ENCODE measurements at places on chromosomes 7 and 10. TPM values are rescaled to one million over a fixed set of nuclear protein-coding genes. Genes with fewer than 3 reads are reported as not detected.
A peak's percentile ranks its signal among the peaks of the same experiment; 100 is the strongest.

DNA sequence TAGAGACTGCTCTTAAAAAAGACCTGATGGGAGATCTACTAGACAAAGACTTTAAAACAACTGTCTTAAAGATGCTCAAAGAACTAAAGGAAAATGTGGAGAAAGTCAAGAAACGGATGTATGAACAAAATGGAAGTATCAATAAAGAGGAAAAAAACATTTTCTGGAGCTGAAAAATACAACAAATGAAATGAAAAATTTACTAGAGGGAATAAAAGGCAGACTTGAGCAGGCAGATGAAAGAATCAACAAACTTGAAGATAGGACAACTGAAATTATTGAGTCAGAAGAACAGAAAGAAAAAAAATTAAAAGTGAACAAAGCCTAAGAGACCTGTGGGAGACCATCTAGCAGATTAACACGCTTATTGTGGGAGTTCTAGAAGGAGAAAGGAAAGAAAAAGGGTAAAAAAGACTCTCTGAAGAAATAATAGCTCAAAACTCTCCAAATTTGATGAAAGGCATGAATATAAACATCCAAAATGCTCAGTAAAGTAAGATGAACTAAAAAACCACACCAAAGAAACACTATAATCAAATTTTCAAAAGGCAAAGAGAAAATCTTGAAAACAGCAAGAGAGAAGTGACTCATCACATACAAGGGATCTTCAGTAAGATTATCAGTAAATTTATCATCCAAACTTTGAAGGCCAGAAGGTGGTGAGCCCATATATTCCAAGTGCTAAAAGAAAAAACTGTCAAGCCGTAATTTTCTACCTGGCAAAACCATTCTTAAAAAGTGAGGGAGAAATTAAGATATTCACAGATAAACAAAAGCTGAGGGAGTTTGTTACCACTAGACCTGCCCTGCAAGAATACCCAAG lies 83.2 kb downstream of the SCRN1 start:
- no peaks in the 10 kb centered on the region for H3K27me3 ChIP-seq
- no peak for DNase-seq
- no peaks in the 10 kb centered on the region for H3K4me1 ChIP-seq
- H3K36me3 ChIP-seq = no peaks in the 10 kb centered on the region

GRCh38 chr10:68560943-68561864 lies 1.1 kb downstream of the TET1 start:
- peaks cover 4% of the 10 kb centered on the region for H3K27me3 ChIP-seq
- DNase-seq = peak; percentile 8
- H3K4me3 ChIP-seq = peak overlapping the region; percentile 33
- peaks cover 2% of the 10 kb centered on the region for H3K36me3 ChIP-seq
- H3K27ac ChIP-seq = no peak overlapping the region
- peaks cover 14% of the 10 kb centered on the region for H3K4me1 ChIP-seq

DNA sequence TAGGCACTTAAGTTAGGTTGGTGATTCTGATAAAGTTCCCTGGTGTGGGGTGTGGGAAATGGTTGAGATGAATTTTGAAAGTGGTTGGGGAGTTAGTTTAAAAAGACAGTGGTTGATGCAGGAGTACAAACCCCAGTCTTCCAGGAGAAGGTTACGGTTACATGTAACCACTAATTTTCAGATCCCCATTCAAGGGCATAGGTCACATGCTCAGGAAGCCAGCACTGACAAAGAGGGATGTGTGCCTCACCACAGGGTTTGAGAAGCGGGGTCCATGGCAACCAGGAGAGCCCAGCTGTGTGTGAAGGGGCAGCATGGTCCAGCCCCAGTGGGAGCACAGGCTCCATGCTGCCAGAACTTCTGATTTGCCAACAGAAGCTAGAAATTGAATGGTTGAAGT lies 144.2 kb downstream of the MDFIC start:
- no peaks in the 10 kb centered on the region for H3K4me1 ChIP-seq
- no peak for DNase-seq
- H3K4me3 ChIP-seq = no peak overlapping the region
- H3K27me3 ChIP-seq = no peaks in the 10 kb centered on the region
- no peaks in the 10 kb centered on the region for H3K36me3 ChIP-seq

GRCh38 chr10:89478739-89479654 lies 56.4 kb downstream of the SLC16A12 start:
- no peak overlapping the region for H3K27ac ChIP-seq
- no peaks in the 10 kb centered on the region for H3K27me3 ChIP-seq
- no peaks in the 10 kb centered on the region for H3K4me1 ChIP-seq
- no peak for DNase-seq

DNA sequence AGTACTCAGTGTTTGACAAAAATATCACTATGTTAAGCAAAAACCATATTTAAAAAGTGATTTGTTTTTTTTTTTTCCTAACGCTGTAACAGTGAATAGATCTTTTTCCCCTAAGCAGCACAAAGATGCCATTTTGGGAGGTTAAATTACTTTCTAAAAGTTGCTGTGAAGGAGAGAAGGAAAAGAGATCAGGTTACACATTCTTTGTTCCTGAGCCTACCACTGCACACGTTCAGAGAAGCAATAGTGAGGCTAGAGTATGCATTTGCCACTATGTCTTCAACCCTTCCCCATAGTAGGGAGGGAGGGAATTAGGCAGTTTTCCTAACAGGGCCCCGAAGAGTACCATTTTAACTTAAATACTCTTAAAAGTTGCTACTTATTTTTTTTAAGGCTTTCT lies 38.9 kb downstream of the BMPR1A start:
- no peaks in the 10 kb centered on the region for H3K4me1 ChIP-seq
- DNase-seq = no peak
- H3K27me3 ChIP-seq = no peaks in the 10 kb centered on the region
- H3K4me3 ChIP-seq = no peak overlapping the region
- no peaks in the 10 kb centered on the region for H3K36me3 ChIP-seq

AOC1 gene
- polyA plus RNA-seq = not detected

CCDC146 gene
- 3.3 TPM for polyA plus RNA-seq

SPDYE11 gene
- not detected for polyA plus RNA-seq

COBL gene
- not detected for polyA plus RNA-seq

GDF10 gene
- polyA plus RNA-seq = 0.69 TPM

GRCh38 chr10:103917302-103918052 lies 507 bp downstream of the STN1 start:
- H3K27ac ChIP-seq = peak overlapping the region; percentile 79
- H3K36me3 ChIP-seq = no peaks in the 10 kb centered on the region
- H3K4me3 ChIP-seq = peak overlapping the region; percentile 89
- peaks cover 39% of the 10 kb centered on the region for H3K4me1 ChIP-seq
- no peaks in the 10 kb centered on the region for H3K27me3 ChIP-seq

TMEM139 gene
- 0.46 TPM for polyA plus RNA-seq

MYPN gene
- not detected for polyA plus RNA-seq

Measured in naive thymus-derived CD4-positive, alpha-beta T cell (primary cell).